ENCODE measurements at places on chromosomes 16 and 17.

- ATAC-seq, result no peak
Measured at GRCh38 chr16:30481381-30481780, 8.8 kb downstream of the ITGAL start.

- no peak for ATAC-seq
Measured at GRCh38 chr17:17366235-17366634, 63.1 kb downstream of the NT5M start.

DNA sequence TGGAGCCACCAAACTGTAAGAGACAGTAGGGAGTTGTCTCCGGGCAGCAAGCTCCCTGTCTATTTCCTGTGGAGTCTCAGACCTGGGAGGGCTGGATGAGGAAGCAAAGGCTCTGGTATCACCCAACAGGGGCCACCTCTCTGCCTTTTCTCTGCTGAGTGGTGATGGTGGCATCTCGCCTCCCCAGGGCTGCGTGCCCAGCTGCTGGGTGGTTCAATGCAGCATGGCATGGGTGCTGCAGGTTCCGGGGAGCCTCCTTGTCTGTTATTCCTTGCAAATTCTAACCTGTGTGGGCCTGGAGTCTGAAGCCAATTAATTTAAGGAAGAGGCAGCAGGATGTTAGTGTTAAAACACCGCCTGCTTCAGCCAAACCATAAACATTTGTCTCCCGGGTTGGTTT, 78.2 kb downstream of the CCDC182 start:
- ATAC-seq, result no peak

GRCh38 chr16:24971718-24972117, 43.5 kb downstream of the ARHGAP17 start:
- ATAC-seq, result no peak

DNA sequence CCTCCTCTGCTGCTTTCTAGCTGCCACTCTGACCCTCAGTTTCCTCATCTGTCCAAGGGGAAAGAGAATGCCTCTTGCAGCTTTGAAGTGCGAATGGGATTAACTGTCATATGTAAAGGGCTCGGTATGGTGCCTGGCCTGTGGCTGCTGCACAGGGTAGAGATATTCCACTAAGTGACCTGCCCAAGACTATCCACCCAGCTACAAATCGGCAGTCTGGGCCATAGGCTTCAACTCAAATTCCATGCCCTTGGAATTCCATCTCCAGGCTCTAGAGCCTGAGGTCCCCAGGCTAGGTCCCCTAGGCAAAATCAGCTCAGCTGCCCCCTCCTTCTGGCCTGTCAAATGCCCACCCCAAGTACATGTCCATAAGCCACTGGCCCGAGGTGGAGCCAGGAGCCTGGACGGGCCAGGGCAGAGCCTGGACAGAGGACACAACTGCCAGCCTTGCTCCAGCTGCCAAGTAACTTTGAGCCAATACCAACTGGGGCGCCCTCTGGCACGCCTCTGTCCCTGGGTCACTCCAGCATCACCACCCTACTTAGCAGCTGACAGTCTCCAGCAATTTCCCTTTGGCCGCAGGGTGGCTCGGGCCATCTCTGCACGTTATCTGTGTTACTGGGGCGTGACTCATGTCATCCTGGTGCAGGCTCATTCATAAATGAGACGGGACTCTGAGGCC, 57.2 kb downstream of the SDK2 start:
- ATAC-seq, result peak; percentile 58

DNA sequence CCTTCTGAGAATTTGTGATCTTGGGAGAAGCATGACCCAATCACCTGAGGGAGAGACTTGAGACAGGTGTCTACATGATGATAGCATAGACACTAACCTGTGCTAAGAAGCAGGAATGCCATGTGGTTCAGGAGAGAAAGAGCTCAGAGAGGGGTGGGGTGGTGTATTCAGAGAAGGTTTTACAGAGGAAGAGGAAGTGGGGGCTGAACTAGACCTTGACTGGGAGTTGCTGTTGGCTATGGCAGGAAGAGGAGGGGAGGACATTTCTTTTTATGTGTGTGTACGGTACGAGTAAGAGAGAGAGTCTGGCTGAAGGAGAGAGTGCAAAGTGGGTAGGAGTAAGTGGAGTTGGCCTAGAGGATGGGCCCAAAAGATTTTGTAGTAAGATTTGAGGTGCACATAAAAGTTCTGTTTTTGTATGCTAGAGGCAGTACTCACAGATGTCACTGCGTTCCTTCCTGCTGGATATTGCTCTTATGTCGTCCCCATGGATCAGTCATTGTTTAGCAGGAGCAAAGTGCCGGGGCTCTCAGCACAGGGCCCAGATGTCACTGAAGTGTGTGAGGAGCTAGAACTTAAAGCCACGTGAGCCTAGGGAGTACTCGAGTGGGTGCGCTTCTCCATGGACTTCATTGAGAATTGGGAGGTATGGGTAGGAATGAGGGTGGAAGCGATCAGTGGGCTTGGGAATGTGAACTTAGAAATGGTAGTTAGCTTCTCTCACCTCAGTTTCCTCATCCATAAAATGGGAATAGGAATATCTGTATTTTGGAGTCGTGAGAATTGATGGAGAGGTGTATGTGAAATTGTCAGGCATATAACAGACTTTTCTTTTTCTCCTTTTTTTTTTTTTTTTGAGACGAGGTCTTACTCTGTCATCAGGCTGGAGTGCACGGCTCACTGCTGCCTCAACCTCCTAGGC, 22.1 kb downstream of the SLC7A6 start:
- ATAC-seq, result no peak

GRCh38 chr17:28960256-28961061, 9.1 kb upstream of the PHF12 start:
- ATAC-seq, result no peak

DNA sequence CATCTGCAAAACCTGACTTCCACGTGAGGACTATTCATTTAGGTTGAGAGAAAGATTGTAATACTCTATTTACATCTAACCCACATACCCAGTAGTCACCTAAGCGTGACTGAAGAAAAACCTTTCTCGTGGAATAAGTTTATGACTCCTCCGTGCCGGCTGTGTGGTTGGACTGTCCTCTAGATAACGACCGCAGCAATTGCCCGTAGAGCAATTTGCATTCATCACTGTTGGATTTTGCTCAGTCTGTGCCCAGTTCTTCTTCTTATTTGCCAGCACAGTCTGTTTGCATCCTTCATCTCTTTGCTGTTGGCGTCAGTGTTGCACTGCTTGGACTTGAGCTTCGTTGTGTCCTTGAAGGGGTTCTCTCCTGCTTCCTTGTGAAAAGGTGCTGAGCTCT, 131.3 kb downstream of the CYB561 start:
- no peak for ATAC-seq

GRCh38 chr16:54687043-54687899, 243.4 kb upstream of the IRX5 start:
- no peak for ATAC-seq

DNA sequence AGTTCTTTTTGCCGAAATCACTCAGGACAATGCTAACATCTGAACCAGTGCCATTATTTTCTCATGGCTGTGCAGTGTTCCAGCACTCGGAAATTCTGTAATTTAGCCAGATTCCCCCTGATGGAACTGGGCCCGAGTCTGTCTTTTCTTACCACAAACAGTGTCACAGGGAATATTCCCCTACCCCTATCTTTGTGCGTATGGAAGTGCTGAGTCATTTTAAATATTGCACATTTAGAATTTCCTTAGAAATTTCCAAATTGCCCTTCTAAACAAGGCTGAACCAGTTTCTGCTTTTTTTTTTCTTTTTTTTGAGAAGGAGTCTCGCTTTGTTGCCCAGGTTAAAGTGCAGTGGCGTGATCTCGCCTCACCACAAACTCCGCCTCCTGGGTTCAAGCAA, 88.0 kb upstream of the CREBBP start:
- ATAC-seq, result no peak

- ATAC-seq, result no peak
Measured at GRCh38 chr16:86002178-86002900, 103.4 kb downstream of the IRF8 start.

DNA sequence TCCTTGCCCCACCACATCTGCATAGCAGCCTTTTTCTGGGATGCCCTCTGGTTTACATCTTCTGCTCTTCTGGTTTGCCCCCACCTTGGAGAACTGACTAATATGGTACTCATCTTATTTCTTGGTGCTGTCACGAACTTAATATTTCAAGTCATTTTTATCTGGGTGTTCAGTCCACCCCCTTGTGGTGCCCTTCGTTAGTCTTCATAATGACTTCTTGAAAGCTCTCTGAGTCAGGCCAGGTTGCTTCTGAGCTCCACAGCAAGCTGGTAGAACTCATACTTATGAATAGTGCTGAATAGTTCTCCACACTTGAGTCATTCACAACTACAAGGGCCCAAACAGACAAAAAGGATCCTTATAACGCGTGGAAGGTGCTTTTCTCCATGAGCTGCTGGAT, 35.8 kb upstream of the TEKT3 start:
- ATAC-seq, result peak; percentile 39

- no peak for ATAC-seq
Measured at GRCh38 chr17:18262111-18262510, 1.6 kb downstream of the MIEF2 start.

- peak; percentile 34 for ATAC-seq
Measured at GRCh38 chr17:47120521-47121095, 68.5 kb downstream of the CDC27 start.

DNA sequence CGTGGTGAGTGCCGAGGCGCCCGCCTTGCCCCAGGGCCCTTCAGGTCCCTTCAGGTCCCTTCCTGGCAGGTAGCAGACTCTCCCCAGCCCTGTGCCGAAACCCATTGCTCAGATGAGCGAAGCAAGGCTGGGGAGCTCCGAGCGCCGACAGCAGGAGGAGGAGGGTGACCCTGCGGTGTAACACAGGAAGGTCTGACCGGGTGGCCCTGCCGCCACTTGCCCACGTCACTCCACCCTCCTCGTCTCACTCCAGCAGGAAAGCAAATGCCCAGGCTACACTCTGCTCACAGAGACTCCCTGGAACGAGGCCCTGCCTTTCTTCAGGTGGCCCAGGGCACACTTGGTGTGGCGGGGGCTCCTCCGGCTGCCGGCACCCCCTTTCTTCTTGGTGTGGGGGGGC, 57.2 kb downstream of the ACTG1 start:
- ATAC-seq, result no peak

DNA sequence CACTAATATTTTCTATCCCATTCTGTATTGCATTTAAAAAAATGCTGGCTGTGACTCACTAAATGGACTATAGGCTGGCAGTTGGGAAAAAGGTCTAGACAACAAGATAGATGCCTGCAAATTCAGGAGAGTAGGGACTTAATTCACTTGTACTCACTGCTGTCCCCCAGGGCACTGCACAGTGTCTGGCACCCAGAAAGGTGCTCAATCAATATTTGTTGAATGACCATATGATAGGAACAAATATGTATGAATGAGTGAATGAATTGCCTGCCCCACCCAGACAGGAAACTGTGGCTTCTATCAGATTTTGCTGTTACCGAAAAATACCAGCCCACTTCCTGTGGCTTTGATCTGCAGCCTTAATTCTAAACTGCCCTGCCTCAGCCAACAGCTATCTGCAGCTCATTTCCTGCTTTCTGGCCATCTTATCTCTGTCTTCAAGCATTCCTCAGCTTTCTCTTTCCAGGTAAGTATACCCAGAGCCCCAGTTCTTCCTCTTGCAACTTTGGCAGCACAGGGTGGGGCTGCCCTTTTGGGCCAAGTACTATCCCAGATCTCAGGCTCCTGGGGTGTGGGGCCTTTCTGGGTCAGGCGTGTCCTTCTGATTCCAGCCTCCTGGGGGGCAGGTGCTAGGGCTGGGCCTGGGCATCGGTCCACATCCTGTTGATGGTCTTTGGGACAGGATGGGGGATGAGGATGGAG, 15.3 kb upstream of the TNS4 start:
- ATAC-seq, result peak; percentile 32

GRCh38 chr17:46811978-46812583, 6.4 kb downstream of the WNT3 start:
- ATAC-seq, result peak; percentile 85

DNA sequence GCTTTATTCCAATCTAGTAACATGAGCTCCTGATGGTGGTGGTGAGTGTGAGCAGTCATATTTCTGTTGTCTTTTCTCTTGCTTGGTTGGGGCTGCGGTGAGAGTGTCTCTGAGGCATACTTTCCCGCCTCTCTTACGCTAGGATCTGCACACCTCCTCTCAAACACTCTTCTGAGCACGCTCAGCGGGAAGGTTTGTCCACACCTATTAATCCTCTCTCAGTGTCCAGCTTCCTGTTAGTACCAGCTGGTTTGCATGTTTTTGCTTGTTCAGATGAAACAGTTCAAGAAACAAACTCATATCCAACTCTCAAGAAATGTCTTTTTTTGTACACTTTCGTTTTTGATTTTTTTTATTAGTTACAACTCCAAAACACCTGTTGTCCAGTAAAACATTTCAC, 89.5 kb downstream of the CCDC182 start:
- no peak for ATAC-seq

DNA sequence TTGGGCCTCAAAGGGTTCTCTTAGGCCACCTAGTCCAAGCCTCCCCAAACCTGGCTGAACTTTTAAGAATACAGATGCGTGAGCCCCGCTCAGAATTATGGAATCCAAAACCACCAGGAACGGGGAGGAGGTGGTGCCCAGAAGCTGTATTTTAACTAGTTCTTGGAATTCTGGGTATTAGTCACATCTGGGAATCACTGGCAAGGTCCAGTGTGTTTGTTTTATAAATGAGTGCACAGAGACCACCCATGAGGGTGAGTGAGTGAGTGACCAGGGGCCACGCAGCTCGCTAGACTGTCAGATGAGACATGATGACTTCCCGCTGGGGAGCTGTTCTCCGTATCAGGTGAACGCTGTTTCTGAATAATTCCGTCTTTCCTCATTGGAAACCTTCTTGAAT, 14.2 kb downstream of the KLHL36 start:
- ATAC-seq, result no peak

- ATAC-seq, result no peak
Measured at GRCh38 chr17:79407385-79407784, 203.5 kb downstream of the RBFOX3 start.

DNA sequence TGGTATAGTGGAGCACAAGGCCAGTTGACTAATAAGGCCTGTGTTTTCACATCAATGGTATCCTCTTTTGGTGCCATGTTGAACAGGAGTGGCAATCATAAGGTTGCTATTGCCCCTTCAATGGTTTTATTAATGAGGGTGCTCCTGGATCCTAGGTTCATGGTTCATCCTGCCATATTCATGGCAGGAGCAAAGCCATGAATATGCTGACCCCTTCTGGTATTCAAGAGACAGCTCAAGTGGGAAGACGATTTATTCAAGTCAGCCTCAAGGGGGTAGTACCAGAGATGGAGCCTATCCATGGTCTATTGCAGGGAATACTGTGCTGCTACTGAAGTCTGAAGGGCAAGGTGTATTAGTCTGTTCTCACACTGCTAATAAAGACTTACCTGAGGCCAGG, 2.6 kb downstream of the ABCA9 start:
- no peak for ATAC-seq

GRCh38 chr16:21218153-21218552, 6.8 kb upstream of the ZP2 start:
- ATAC-seq, result no peak

DNA sequence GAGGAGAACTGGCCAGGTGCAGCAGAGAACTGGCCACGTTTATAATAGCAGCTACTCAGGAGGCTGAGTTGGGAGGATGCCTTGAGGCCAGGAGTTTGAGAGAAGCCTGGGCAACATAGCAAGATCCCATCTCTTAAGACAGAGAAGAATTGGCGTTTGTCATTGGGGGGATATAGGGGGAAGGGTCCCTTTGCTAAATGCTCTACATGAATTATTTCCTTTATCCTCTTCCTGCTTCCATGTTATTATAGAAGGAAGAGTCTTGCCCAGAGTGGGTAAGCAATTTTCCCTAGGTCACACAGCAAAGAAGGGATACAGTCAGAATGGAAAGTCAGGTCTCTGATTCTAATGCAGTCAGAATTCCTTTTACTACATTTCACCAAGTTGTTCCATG, 68.0 kb downstream of the MYH11 start:
- ATAC-seq, result no peak

All from SK-N-SH treated with all-trans-retinoic acid at 6 μM for 48 hours (cell line).